T-helper 17 cell (primary cell): ENCODE measurements at places on chromosomes 1 and 21. TPM values are rescaled to one million over a fixed set of nuclear protein-coding genes. Genes with fewer than 3 reads are reported as not detected.

GRCh38 chr1:231642618-231643017 lies 16.0 kb downstream of the DISC1 start:
- DNase-seq: no peak
- no peaks in the 10 kb centered on the region for H3K27me3 ChIP-seq
- H3K36me3 ChIP-seq: peaks cover 1% of the 10 kb centered on the region
- no peak overlapping the region for H3K27ac ChIP-seq

DNA sequence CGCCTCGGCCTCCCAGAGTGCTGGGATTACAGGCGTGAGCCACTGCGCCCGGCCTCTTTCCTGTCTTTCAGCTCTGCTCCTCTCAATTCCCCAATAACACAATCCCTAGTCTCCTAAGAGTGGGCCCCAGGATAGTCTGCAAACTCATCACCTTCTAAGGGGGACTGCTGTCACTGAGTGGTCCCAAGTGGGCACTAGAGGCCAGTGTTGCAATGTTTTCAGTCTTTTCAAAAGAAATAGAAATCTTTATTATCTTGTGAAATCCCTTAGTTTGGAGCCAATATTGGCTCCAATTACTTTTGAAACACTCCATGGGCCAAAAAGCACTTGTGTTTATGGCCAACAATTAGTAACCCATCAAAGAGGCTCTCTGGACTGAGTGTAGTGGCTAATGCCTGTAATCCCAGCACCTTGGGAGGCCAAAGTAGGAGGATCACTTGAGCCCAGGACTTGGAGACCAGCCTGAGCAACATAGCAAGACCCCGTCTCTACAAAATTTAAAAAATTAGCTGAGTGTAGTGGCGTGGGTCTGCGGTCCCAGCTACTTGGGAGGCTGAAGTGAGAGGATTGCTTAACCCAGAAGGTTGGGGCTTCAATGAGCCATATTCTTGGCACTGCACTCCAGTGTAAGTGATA lies 28.6 kb upstream of the ZNF697 start:
- no peak for DNase-seq

TNFRSF18 gene
- total RNA-seq: 47.9 TPM

TTC22 gene
- 11.2 TPM for total RNA-seq

FMOD gene
- not detected for total RNA-seq
